ENCODE measurements at places on chromosomes 16 and 17. TPM values are rescaled to one million over a fixed set of nuclear protein-coding genes. Genes with fewer than 3 reads are reported as not detected.

GRCh38 chr16:10558746-10559641 is 21.4 kb downstream of the EMP2 start:
- H3K27ac ChIP-seq: peak overlapping the region; percentile 78
- H3K4me1 ChIP-seq: peaks cover 79% of the 10 kb centered on the region
- H3K4me3 ChIP-seq: peak overlapping the region; percentile 13
- H3K36me3 ChIP-seq: no peaks in the 10 kb centered on the region
- H3K27me3 ChIP-seq: no peaks in the 10 kb centered on the region

DNA sequence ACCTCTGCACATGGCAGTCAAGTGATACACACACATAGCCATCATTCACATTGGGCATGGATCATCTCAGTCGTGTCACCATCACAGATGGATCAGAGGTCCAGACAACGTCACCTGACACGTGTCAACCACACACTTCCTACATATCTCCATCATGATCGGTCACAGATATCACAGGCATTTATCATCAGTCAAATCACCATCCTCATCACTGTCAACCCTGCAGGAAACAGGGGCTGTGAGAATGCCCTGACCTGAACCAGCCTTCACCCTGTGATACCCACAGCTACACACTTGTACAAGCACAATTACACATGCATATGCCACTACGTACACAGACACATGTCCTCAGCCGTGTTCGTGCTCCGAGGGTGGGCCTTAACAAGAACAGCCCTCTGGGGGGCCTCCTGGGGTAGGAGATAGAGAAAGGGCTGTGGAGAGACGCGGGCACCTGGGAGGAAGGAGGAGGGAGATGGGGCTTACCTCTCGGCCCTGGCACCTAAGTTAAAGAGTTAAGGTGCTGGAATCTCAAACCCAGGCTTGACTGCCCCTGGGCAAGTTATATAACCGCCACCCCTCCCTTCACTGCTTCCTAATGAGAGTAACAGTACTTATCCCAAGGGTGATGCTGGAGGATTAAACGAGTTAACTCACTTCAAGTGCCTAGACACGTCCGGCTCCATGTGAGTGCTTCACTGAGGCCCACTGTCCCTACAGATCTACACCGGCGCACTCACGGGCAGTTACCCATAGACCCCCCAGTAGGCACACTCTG is 1.1 kb downstream of the SLC12A4 start:
- H3K4me1 ChIP-seq: peaks cover 56% of the 10 kb centered on the region
- H3K4me3 ChIP-seq: peak overlapping the region; percentile 85
- no peak for DNase-seq
- no peaks in the 10 kb centered on the region for H3K27me3 ChIP-seq

GRCh38 chr16:67801883-67802282 is 4.5 kb downstream of the RANBP10 start:
- H3K36me3 ChIP-seq: no peaks in the 10 kb centered on the region
- no peaks in the 10 kb centered on the region for H3K27me3 ChIP-seq
- H3K4me3 ChIP-seq: no peak overlapping the region

- no peak overlapping the region for H3K27ac ChIP-seq
- H3K4me1 ChIP-seq: peaks cover 16% of the 10 kb centered on the region
- H3K36me3 ChIP-seq: no peaks in the 10 kb centered on the region
- no peak overlapping the region for H3K4me3 ChIP-seq
These were observed 28.8 kb downstream of the CDRT4 start for GRCh38 chr17:15438491-15439105.

DNA sequence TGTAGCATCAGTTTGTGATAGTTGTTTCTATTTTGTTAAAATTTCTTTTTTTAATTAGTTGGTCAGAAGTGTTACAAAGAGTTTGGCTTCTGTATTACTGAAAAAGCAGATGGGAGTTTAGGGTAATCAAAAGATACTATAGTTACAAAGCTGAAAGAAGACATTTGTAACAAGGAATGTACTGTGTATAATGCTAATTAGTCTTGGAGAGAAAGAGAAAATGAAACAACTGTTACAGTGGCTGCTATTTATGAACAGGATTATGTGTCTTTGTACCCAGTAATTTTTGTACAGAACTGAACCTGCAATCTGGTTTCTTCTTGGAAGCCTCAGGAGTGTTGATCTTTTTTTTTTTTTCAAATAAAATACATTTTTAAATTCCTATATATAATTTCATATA is 14.3 kb downstream of the GDPD1 start:
- H3K36me3 ChIP-seq: no peaks in the 10 kb centered on the region
- H3K4me3 ChIP-seq: no peak overlapping the region
- DNase-seq: no peak
- no peaks in the 10 kb centered on the region for H3K4me1 ChIP-seq
- H3K27ac ChIP-seq: no peak overlapping the region

GRCh38 chr17:37180376-37180775 is 195.4 kb upstream of the C17orf78 start:
- no peaks in the 10 kb centered on the region for H3K27me3 ChIP-seq
- H3K4me1 ChIP-seq: no peaks in the 10 kb centered on the region
- no peak overlapping the region for H3K4me3 ChIP-seq
- no peaks in the 10 kb centered on the region for H3K36me3 ChIP-seq
- no peak for DNase-seq
- no peak overlapping the region for H3K27ac ChIP-seq

GRCh38 chr16:89104303-89104702 is 10.7 kb downstream of the ACSF3 start:
- peaks cover 26% of the 10 kb centered on the region for H3K36me3 ChIP-seq
- no peak overlapping the region for H3K27ac ChIP-seq
- H3K4me3 ChIP-seq: no peak overlapping the region
- DNase-seq: no peak
- H3K4me1 ChIP-seq: no peaks in the 10 kb centered on the region
- H3K27me3 ChIP-seq: no peaks in the 10 kb centered on the region

DNA sequence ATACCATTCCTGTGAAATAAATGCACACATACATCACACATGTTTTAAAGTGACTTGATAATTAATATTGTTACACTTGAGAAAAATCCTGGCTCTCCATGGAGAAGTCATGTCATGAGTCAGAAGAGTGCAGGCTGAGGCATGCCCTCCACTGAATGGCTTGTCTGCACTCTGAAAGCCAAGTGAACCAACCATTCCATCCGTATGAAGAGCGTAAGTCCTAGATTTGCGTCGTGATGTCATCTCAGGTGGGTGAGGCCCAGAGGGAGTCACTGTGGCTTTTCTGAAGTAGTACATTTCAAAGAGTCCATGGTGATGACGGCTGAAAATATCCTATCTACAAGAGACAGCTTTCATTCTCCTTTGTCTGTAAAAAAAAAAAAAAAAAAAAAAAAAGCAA is 83.5 kb upstream of the IRX5 start:
- no peaks in the 10 kb centered on the region for H3K27me3 ChIP-seq
- no peaks in the 10 kb centered on the region for H3K36me3 ChIP-seq
- H3K4me3 ChIP-seq: no peak overlapping the region
- H3K27ac ChIP-seq: no peak overlapping the region
- H3K4me1 ChIP-seq: no peaks in the 10 kb centered on the region
- DNase-seq: no peak

The KRTAP9-8 gene
- not detected for total RNA-seq

The NPIPA8 gene
- total RNA-seq: 26.4 TPM

The CTRL gene
- 0.87 TPM for total RNA-seq

The PRRT2 gene
- total RNA-seq: 10.0 TPM
